ENCODE measurements at places on chromosomes 4 and X.

- DNase-seq = no peak
Observed at GRCh38 chr4:183789657-183790056, 115.5 kb upstream of the STOX2 start.

DNA sequence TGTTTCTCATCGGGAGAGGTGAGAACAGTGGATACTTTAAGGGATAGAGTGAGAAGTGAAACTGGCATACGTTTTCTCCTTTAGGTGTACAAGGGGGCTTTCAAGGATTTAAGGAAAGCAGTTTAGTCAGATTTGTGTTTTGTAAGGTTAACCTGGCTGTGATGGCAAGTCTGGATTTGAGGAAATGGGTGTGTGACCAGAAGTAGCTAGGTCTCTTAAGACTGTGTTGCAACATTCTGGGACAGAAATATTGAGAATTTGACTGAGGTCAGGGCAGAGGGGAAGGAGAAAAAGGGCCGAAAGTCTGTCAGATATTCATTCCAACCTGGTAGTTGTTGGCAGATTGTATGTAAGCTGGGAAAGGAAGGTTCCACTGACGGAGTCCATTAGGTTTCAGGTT, 10.4 kb upstream of the GABRE start:
- no peak for DNase-seq

DNA sequence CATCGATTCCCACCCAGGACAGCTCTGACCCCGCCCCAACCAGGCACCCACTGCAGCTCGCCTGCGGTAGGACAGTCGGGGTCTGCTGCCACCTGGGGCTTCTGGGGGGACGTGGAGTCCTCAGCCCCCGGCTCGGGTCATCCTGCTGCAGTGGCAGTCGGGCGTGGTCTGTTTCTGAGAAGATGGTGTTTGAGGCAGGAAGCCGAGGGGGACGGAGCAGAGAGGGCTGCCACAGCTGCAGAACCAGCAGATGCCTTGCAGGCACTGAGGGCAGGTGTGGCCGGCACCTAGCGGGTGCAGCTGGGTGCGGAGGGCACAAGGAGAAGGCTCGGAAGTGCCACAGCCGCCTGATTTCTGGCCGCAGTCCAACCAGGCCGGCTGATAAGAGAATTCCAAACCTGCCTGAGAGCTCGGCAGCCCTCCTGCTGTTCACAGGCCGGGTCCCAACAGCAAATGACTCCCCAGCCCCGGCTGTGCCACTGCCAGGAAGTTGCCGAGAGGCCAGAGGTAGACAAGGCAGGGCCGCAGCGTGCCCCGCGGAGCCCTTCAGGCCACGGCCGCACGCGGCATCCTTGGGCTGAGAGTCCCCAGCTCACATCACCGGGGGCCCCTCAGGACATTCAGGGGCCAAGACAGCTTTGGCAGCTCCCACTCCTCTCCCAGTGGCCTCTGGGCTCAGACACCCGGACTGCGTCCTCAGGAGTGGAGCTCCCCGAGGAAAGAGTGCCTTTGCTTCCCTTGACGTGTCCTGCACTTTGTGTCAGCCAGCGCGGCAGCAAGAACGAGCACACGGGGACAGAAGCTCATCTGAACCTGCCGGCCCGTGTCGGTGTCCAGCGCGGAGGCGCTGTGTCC, 9.4 kb upstream of the CPLX1 start:
- no peak for DNase-seq

DNA sequence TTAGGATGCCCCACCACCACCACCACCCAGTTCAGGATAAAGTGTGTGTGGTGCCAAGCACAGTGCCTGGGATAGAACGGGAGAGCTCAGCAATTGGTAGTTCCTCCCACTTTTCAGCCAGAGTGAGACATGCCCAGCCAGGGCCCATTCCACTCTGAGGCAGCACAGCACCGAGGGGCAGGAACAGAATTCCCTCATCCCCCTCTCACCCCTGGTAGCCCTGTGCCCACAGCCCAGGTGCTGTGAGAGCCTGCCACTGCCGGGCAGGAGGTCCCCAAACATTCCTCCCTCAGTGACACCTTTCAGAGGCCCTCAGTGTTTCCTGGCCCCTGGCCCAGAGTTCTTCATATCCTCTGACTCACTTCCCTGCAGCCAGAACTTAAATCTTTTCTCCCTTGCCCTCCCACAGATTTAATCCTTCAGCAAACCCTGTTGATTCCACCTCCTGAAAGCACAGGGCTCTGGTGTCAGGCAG, 8.1 kb downstream of the RIPPLY1 start:
- DNase-seq = no peak

GRCh38 chrX:639151-639550, 8.6 kb downstream of the SHOX start:
- DNase-seq = no peak

DNA sequence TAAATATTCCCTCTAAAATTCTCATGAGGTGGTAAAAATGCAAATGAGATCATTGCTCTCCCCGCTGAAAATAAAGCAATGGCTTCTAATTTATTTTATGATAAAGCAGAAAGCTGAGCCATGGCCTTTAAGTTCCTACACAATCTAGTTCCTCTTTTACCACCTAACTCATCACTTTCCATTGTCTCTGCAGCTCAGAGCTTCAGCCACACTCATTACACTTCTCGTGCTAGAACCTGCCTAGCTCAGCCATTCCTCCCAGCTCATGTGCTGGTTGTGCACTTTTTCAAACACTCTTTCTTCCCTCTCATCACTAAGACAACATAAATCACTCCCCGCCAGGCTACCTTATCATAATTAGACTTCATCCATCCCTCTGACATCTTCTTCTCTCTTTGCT, 1112.1 kb upstream of the PRKX start:
- DNase-seq = no peak

DNA sequence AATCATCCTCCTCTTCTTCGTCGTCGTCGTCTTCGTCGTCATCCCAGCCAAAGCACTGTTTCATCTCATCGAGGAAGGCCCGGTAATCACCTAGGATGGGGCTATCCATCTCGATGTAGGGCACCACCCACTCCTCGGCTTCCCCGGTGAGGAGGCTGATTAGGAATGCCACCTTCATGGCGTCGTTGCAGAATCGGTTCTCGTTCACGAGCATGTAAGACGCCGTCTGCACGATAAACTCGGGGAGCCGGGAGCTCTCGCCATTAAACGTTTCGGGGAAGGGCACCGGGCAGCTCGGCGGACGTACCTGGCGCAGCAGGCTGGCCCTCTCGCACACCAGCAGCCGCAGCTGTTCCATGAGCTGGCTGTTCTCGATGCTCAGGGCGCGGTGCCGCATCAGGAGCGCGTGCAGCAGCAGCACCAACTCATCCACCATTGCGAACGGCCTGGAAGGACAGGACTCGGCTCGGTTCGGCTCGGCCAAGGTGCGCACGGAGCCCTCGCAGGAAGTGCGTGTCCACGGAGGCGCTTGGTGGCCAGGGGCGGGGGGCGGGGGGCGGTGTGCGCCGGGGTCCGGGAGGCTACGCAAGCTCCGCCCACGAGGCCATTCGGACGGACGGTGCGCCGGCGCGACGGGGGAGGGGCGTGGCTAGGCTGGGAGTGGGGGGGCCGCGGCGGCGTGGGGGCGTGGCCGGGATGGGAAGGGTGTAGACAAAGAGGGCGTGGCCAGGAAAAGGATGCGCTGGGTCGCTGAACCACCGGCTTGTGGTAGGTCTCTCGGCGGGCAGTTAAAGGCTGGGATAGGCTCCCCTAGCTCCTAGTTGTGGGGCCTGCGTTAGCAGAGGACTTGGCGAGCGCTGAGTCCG, at the start of gene LDOC1:
Gene LDOC1 (minus strand): TSS at position 544 of the 866 bp plus-strand sequence. CDS start 108 bp downstream, at position 436.
- peak; percentile 31 for DNase-seq

DNA sequence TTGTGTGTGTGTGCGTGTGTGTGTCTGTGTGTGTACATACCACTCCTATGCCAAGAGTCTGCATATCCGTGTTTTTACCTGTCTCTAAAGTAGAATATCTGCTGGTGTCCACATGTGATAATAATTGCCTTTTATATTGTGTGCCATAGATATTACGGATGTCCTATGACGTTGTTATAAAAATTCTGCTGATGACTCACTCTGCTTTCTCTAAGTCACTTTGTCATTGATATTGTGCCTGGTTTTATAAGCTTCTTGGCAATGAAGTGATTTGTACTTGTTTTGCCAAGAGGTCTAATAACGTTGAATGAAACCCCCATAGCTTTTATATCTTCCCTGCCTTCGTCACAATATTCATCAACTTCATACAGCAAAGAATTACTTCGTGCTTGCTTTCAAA, 102.6 kb upstream of the C1GALT1C1 start:
- no peak for DNase-seq

GRCh38 chr4:89294573-89295269, 12.9 kb downstream of the GPRIN3 start:
- no peak for DNase-seq

DNA sequence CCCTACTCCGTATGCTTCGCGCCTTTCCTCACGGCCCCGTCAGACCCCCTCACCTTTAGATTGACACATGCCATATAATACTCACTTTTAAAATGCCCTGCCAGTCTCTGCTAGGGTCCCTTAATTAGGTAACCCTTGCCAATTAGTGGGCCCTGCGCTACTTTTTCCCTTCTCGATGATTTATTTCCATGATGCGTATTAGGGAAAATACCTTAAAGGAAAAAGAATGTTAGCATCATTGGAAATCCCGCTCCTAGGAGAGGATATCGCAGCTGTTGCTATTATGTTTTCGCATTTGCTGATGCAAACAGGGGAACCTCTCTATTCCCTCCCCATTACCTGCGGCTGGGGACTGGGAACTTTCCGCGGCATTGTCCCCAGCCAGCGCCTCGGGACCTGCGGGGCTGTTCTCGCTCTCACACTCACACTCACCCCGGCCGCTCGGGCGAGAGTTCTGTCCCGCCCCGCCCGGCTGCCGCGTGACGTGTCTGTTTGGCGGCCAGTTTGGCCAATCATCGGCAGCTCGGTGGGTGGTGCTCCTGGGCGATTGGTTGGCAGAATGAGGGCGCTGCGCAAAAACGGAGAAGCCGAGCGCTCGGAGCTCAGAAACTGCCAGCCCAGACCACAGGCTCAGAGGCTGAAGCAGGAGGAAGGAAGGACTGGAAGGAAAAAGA, at the start of gene PCDH10:
Gene PCDH10 (plus strand): TSS at position 605 of the 674 bp plus-strand sequence. CDS start 847 bp downstream, outside the sequence.
- no peak for DNase-seq

DNA sequence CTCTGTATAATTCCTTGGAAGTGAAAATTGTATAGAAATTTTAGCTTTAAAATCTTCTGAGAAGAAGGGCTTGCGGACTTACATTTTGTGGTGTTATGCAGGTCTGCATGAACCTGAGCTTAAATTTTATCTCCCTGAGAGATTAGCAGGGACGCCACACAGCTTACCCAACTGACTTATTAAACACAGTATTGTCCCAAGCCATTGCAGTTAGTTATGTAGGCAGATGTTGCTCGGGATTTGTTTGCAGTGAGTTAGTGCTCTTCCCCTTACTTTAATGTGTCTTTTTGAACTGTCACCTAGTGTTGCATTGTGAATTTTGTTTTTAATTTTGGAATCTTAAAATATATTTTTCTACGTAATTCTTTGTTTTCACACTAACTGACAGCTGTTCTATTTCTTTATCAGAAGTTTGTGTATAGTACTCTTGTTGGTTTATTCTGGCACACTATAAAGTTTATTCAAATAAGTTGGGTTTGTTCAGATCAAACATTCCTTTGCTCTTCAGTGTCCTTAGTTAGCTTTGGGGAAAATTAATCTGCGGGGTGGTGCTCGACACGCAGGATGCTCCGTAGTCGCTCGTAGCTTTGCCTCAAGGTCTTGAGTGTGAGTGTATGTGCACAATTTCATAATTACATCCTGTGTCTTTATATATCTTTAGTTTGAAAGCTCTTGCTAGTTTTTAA, 145.4 kb downstream of the STIM2 start:
- DNase-seq = no peak

GRCh38 chr4:41323179-41323578, 66.5 kb downstream of the UCHL1 start:
- no peak for DNase-seq

GRCh38 chr4:101823864-101824263, 33.3 kb downstream of the BANK1 start:
- no peak for DNase-seq

- DNase-seq = no peak
Observed at GRCh38 chrX:120262859-120263708, 12.5 kb downstream of the ZBTB33 start.

GRCh38 chr4:138702190-138702824, 313.3 kb upstream of the NOCT start:
- no peak for DNase-seq

DNA sequence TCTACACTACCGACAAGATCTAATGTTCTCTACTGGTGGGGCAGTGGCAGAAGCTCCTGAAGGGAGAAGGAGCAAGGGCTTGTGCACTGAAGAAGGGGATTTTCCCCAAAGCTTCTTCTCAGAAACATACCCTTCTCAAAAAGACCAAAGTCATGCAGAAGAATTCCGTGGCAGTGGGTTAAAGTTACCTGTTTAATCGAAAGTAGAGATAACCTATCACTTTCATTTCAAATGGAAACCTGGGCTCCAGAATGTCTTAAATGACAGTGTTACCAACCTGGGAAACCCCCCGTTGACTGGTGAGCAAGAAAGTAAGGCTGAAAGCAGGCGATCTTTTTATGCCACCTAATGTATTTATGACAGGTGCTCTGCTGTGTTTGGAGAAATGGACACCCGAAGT, 92.5 kb upstream of the TEX13D start:
- peak; percentile 10 for DNase-seq

GRCh38 chr4:144757969-144758368, 112.0 kb downstream of the HHIP start:
- no peak for DNase-seq

GRCh38 chr4:88102026-88102425, 56.4 kb downstream of the ABCG2 start:
- no peak for DNase-seq

DNA sequence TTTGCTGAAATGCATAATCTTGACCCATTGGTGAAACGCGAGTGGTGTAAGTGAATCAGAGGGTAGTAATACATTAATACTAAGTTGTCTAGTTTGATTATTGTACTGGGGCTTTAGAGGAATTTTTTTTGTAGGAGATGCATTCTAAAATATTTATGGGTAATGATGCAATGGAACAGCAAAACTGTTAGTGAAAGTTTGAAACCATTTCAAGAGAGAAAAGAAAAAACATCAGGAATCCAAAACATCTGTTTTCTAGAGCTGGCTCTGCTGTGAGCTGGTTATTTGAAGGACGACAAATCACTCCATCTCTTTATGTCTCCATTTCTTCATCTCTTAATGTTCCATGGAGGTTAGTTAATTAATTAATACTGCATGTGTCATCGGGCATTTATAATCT, 351.9 kb upstream of the FAT1 start:
- DNase-seq = no peak

- no peak for DNase-seq
Observed at GRCh38 chr4:115424852-115425251, 311.4 kb upstream of the NDST4 start.
